ENCODE measurements at places on chromosomes 4 and X.

GRCh38 chrX:106927700-106928099, 7.5 kb downstream of the CLDN2 start:
- no peak for DNase-seq

- no peak for DNase-seq
Measured at GRCh38 chrX:9657590-9658256, 107.9 kb downstream of the GPR143 start.

DNA sequence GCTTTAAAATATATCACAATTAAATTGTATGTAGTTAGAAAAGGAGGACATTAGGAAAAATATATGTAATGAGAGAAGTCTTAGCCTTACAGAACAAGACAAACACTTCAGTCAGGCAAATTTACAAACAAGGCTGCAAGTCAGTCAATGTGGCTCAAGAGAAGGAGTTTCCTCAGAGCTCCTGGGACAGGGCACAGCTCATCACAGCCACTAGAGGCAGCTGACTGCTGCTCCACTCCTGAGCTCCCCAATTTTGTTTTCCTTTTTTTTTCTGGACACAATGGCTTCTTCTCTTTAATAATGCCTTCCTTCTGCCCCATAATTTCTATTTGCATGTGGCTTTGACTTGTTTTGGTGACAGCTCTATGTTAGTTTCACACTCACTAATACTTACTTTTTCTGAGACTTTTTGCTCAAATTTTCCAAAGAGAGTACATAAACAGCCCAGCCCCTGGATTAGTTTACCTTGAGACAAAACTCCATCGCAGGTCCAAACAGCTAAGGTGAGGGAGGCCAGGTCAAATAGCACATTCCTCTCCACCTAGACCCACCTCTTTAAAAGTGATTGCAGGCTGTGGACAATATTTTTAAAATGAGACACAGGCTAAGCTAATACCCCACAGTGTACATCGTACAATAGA, 850.4 kb upstream of the FRG1 start:
- DNase-seq: no peak

- DNase-seq: no peak
Measured at GRCh38 chrX:7225338-7225737, 77.4 kb upstream of the PUDP start.

- no peak for DNase-seq
Measured at GRCh38 chr4:2795893-2796848, 3.3 kb downstream of the SH3BP2 start.

DNA sequence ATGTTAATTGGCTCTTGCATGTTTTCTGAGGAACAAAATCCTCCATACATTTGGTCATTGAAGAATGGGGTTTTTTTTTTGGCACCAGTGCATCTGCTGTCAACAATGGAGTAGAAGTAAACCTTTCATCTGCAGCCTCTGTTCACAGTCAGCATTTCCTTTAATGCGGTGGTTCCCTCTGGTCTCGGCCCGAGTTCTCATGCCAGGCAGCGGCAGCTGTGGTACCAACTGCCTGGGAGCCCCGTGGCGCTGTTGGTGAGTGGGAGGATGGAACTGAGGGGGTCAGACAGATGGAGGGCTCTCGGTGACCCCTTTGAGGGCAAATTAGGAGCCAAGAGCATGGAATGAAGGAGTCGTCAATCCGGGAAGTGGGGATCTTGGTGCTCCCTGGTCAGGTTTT, 114.7 kb downstream of the AFF1 start:
- no peak for DNase-seq

GRCh38 chrX:9861711-9862110, 75.5 kb downstream of the SHROOM2 start:
- DNase-seq: no peak

- DNase-seq: peak; percentile 70
Measured at GRCh38 chr4:163484906-163485305, 9.6 kb upstream of the TMA16 start.

- no peak for DNase-seq
Measured at GRCh38 chr4:78299565-78299972, 242.4 kb downstream of the FRAS1 start.

GRCh38 chr4:32499171-32499570, 1779.0 kb downstream of the PCDH7 start:
- no peak for DNase-seq

DNA sequence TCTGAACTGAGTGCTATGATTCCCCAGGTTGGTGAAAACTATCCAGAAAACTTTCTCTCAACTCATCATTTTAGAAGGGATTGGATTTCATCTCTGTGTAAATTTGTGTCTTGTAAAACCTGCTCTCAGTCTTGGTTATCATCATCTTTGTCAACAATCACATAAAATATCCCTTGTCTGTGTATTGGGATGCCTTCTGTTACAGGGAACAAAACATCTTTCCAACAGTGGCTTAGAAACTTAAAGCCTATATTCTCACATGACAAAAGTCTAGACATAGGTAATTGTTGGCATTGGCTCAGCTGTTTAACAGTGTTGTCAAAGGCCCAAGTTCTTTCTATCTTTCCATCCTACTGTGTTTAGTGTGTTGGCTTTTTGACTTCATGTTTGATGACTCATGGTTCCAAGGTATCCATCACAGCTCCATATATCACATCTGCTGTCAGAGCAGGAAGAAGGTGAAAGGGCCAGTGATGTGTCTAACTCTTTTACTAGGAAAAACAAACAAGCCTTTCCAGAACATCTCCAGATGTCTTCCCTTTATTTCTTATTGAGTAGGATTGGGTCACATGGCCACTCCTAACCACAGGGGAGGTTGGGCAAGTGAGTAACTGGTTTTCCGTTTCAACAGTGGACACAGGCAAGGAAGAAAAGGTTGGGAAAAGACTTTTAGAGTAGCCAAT, 65.0 kb downstream of the PHEX start:
- DNase-seq: no peak

DNA sequence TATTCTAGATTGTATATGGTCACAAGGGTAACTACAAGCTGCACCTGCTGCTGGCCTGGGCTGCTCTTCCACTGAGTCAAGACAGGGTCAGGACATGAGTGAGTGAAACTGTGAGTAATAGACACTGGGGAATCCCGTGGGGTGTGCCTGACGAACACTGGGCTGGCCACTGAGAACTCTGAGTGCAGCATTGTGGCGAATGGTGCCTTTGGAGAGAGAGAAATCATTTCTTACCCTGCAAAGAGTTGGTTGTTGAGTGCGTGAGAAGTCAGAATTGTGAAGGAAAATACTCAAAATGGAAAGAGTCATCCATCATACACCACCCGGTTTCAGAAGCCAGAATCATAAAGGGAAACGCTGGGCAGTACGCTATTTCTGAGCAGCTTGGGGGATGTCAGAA, 43.1 kb upstream of the LSM6 start:
- DNase-seq: no peak
